ENCODE measurements at places on chromosomes 1 and 21. TPM values are rescaled to one million over a fixed set of nuclear protein-coding genes. Genes with fewer than 3 reads are reported as not detected.

DNA sequence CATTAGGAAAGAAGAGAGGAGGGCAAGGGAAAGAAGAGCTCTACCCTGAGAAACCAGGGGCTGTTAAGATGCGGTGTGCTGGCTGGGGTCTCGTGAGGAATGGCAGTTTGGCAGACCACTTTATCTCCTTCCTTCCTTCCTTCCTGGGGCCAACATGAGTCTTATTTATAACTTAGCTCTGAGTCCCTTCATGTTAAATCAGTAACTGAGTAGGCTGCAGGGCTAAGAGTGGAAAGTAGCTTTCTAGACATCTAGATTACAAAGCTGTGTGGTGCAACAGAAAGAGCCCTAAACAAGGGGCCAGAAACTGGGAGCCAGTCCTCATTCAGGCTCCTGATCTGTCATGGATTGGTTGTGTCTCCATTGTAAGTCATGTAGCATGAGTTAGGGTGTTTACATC is 135.4 kb upstream of the DUSP10 start:
- no peaks in the 10 kb centered on the region for H3K4me1 ChIP-seq
- H3K27me3 ChIP-seq, result no peaks in the 10 kb centered on the region
- H3K27ac ChIP-seq, result no peak overlapping the region
- H3K36me3 ChIP-seq, result no peaks in the 10 kb centered on the region
- DNase-seq, result no peak

DNA sequence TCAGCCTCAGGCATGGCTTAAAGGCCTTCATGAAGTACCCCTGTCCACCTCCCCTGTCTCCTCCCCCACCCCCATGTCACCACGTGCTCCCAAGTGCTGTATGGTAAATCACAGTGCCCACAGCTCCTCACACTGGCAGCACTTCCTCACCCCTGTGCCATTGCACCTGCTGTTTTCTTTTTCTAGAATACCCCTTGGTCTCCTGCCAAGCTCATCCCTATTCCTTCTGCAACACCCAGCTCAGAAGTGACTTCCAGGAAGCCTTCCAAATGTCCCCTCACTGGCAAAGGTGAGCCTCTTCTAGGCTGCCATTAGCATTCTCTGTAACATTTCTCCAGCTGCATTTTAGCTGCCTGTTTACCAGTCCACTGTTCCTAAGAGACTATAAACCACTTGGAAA is 9.4 kb downstream of the AKNAD1 start:
- no peak overlapping the region for H3K27ac ChIP-seq
- H3K4me3 ChIP-seq, result no peak overlapping the region
- H3K36me3 ChIP-seq, result no peaks in the 10 kb centered on the region
- H3K27me3 ChIP-seq, result peaks cover 4% of the 10 kb centered on the region
- no peaks in the 10 kb centered on the region for H3K4me1 ChIP-seq

GRCh38 chr1:35894183-35894582 is 11.2 kb downstream of the AGO1 start:
- H3K27me3 ChIP-seq, result no peaks in the 10 kb centered on the region
- no peak for DNase-seq
- H3K36me3 ChIP-seq, result peaks cover 27% of the 10 kb centered on the region
- H3K27ac ChIP-seq, result no peak overlapping the region

DNA sequence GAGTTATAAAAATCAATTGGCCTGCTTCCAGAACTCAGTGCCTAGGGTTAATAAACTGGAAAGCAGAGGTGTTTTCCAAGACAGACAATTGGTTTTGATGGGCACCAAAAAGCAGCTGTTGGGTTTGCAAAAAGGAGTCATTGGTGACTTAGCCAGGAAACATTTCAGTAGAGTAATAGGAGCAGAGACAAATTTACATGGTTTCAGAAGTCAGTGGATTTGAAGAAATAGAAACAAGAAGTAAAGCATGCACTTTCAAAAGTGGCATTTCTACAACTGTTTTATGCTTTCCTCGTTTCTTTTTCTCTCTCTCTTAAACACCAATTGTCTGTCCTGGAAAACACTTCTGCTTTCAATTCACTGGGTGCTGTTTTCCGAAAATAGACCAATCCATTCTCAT is 87.8 kb downstream of the GLUL start:
- H3K4me1 ChIP-seq, result no peaks in the 10 kb centered on the region
- H3K4me3 ChIP-seq, result no peak overlapping the region
- no peaks in the 10 kb centered on the region for H3K36me3 ChIP-seq
- DNase-seq, result no peak

The CYP4X1 gene
- 0.67 TPM for polyA plus RNA-seq

The NBPF10 gene
- polyA plus RNA-seq, result 0.27 TPM

GRCh38 chr1:202439308-202439707 is 90.8 kb downstream of the PPP1R12B start:
- no peaks in the 10 kb centered on the region for H3K27me3 ChIP-seq
- no peak for DNase-seq
- peaks cover 14% of the 10 kb centered on the region for H3K36me3 ChIP-seq
- no peak overlapping the region for H3K4me3 ChIP-seq
- H3K4me1 ChIP-seq, result no peaks in the 10 kb centered on the region

The PKNOX1 gene
- 6.8 TPM for polyA plus RNA-seq

The RLF gene
- 19.0 TPM for polyA plus RNA-seq

The KLHL12 gene
- polyA plus RNA-seq, result 12.7 TPM

- no peak overlapping the region for H3K27ac ChIP-seq
- peak; percentile 57 for DNase-seq
- H3K27me3 ChIP-seq, result no peaks in the 10 kb centered on the region
Observed at GRCh38 chr1:101506541-101507164, 269.8 kb downstream of the S1PR1 start.

DNA sequence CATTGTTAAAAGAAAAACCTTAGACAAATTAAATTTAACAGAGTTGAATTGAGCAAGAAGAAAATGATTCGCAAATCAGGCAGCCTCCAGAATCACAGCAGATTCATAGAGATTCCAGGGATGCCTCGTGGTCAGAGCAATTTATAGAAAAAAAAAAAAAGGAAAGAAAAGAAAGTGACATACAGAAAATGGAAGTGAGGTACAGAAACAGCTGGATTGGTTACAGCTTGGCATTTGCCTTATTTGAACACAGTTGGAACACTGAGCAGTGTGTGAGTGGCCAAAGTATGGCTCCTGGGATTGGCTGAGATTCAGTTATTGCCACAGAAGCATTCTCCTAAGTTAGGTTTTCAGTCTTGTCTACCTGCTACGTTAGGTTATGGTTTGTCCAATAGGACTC is 9.1 kb upstream of the C21orf91 start:
- H3K27ac ChIP-seq, result no peak overlapping the region
- H3K4me1 ChIP-seq, result no peaks in the 10 kb centered on the region
- H3K4me3 ChIP-seq, result no peak overlapping the region
- H3K27me3 ChIP-seq, result no peaks in the 10 kb centered on the region

The RHD gene
- not detected for polyA plus RNA-seq

The MX1 gene
- polyA plus RNA-seq, result 14.6 TPM

GRCh38 chr1:171245458-171246064 is 2.7 kb upstream of the FMO1 start:
- H3K27me3 ChIP-seq, result no peaks in the 10 kb centered on the region
- no peak overlapping the region for H3K4me3 ChIP-seq
- no peak overlapping the region for H3K27ac ChIP-seq
- DNase-seq, result peak; percentile 69

GRCh38 chr1:64388336-64388735 is 81.6 kb upstream of the CACHD1 start:
- DNase-seq, result no peak
- H3K27me3 ChIP-seq, result no peaks in the 10 kb centered on the region
- no peak overlapping the region for H3K27ac ChIP-seq
- no peaks in the 10 kb centered on the region for H3K36me3 ChIP-seq
- no peaks in the 10 kb centered on the region for H3K4me1 ChIP-seq
- H3K4me3 ChIP-seq, result no peak overlapping the region

GRCh38 chr1:17419626-17420328 is 19.7 kb downstream of the RCC2 start:
- DNase-seq, result peak; percentile 32
- no peak overlapping the region for H3K27ac ChIP-seq
- no peak overlapping the region for H3K4me3 ChIP-seq
- H3K4me1 ChIP-seq, result no peaks in the 10 kb centered on the region
- peaks cover 74% of the 10 kb centered on the region for H3K36me3 ChIP-seq

All from small intestine (tissue), 16 donors.